ENCODE measurements at places on chromosomes 4 and X. TPM values are rescaled to one million over a fixed set of nuclear protein-coding genes. Genes with fewer than 3 reads are reported as not detected.

DNA sequence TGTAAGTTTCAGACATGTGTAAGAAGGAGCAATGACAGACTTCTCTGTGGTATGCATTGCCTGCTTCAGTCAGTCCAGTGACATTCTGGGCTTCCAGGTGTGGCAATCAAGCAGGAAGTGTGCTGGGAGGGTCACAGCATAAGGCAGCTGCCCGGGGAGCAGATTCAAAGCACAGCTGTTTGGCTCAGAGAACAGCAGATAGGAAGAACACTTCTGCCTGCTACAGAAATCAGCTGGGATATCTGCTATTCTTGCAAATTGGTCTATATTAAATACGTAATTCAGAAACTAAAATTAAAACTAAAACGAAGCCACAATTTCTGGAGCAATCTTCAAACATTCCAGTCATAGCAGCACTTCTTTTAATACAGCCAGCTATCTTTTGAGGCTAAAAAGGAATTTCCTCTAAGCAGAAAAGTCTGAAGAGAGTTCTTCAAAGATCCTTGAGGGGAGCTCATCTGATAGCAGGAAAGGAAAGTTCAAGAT is 47.5 kb upstream of the GALNT7 start:
- peak; percentile 62 for DNase-seq

DNA sequence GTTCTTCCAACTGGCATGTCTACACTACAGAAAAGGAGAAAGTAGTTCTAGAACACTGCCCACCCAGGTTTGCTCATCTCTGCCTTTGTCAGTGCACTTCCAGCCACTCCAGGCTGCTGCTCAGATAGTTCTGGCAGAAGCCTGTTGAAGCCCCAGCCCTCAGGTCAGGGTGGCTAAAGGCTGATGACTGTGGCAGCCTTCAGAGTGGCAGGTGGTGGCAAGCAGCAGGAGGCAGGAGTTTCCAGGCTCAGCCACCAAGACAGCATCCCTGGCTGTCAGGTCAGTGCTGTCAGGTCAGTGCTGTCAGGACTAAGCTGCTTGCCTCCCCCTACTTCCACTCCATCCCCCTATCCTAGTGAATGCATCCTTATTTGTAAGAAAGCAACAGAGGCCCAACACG is 100.4 kb downstream of the MAMLD1 start:
- no peak for DNase-seq

DNA sequence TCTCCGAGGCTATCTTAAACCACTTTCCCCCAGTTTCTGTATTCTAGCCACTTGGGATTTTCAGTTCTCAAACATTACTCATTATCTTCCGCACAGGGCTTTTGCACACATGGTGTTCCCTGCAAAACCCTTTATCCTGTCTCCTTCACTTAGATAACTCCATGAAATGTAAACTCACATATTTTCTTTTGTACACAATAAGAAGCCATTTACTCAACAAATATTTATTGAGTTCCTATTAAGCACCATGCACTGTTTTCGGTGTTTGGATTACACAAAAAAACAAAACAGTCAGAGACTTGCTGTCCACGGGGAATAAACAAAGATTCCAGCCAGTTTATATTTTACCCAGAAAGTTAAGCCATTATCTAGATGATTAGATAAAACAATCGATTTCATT is 42.5 kb upstream of the UNC5C start:
- no peak for DNase-seq

- DNase-seq: no peak
These were observed 8.1 kb downstream of the EPGN start for GRCh38 chr4:74316397-74316796.

DNA sequence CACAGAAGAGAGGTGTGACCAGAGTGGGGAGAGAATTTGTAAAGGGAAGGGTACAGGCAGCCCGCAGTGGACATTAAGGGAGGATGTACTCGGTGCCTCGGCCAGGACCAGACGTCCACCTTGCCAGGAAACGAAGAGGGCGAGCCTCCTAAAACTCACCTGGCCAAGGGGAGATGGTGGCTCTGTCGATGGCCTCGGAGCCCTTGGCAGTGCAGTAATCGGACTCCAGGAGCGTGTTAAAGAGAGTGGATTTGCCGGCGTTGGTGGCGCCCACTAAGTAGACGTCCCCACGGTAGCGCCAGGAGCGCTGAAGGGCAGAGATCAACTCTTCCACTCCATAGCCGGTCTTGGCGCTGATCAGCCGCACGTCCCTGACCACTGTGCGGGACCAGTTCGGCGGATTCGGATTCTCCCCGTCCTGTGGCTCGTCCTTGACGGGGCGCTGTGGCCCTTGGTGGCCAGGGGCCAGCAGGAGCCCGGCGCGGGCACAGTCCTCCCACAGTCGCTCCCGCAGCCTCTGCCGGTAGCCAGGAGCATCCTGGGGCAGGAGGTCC is 1.0 kb downstream of the NOA1 start:
- peak; percentile 14 for DNase-seq

- no peak for DNase-seq
These were observed 3.9 kb upstream of the GLRB start for GRCh38 chr4:157072002-157072401.

DNA sequence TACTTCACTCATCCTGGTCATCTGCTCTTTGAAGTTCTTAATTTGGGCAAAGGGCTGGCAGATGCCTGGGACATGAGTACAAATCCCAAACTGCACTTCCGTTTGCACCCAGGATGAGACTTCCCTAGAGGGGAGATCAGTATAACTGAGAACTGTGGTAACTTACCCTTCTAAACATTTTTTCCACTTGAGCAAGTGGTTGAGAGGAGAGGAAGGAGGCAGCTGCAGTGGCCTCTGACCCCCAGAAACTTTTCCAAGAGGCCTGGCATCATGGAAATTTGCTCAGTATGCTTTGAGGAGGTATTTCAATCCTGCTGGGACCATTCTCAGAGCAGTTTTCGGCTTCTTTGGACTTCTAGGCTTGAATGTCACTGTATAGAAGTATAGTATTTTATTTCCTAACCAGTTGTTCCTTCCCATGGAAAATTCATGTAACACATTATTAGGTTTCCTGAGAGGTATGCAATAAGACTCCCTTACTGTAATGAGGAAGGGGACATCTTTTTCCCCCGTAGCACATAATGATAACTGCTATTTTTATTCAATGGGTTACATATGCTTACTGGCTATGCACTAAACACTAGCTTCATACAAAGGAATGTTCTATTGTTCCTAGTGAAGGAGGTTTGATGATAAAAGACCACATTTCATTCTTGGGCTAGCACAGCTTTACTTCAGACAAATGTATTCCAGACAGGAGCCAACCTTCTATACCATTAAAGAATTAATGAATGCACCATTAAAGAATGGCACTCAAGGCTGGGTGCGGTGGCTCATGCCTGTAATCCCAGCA is 129.3 kb downstream of the SHROOM3 start:
- DNase-seq: no peak

DNA sequence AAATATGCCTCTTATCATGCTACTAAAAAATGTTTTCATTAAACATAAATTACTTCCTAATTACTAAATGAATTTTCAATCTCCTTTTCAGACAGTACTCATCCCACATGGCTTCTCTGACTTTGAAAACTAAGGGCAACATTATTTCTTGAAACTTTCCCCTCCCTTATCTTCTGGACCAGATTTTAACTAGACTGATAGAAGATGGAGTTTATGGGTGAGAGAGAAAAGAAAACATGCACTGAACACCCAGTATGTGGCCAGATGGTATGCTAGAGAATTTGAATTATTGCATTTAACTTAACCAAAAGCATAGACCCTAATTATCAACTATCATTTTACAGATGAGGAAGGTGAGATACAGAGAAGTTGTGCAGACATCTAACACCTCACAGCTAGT is 16.8 kb downstream of the CNOT6L start:
- no peak for DNase-seq

DNA sequence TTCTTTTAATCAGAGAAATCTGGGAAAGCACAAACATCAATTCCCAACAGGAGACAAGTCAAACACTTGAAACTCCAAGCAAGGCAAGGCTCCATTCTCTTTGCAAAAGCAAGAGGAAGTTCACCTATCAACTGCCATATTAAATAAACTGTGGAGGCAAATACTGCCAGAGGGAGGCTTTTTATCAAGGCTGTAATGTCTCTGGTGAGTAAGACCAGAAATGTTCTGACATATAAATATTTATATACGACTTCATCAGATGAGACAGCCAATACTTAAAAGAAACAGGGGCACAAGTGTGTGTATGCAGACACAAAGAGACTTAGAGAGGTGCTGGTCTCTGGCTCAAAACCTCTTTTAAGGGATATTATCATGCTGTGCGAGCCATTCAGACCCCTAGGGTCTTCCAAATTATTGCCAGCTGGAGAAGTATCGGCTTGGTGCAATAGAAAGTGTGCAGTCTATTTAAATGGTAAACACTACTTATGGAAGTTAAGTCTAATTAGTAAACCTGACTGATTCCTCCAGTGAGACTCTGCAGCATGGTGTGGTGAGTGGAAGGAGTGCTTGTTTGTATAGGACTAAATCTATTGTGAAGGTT is 24.4 kb downstream of the DCX start:
- DNase-seq: no peak

DNA sequence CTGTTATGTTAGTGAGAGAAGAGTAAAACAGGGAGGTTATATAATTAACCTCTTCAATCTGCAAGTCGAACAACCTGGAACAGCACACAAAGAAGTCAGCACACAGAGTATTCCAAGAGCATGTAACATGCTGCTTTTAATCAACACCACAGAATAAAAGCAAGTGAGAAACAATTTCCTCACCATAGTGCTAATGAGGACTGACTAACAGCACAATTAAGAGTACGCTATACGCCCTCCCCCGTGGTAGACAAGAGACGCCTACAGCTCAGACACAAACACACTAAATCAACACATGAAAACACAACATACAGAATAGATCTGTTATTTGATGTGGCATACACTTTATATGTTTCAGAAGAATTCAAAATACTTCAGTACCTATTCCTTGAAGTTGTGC is 103.0 kb downstream of the PPP3CA start:
- no peak for DNase-seq

- peak; percentile 94 for DNase-seq
These were observed 488 bp downstream of the SLC25A5 start for GRCh38 chrX:119468551-119469312.

DNA sequence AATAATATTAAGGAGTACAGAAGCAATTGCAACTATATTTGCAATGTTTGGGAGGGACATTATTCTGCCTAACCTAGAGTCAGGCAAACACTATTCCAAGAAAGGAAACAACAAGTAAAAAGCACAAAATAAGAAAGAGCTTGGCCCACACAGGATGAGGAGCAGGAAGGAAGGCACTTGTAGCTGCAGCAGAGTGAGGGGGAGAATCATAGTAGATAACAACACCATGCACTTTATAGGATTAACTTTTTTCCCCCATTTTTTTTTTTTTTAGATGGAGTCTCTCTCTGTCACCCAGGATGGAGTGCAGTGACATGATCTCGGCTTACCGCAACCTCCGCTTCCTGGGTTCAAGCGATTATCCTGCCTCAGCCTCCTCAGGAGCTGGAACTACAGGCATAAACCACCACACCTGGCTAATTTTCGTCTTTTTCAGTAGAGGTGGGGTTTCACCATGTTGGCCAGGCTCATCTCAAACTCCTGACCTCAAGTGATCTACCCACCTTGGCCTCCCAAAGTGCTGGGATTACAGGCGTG is 10.3 kb upstream of the JCHAIN start:
- DNase-seq: no peak

DNA sequence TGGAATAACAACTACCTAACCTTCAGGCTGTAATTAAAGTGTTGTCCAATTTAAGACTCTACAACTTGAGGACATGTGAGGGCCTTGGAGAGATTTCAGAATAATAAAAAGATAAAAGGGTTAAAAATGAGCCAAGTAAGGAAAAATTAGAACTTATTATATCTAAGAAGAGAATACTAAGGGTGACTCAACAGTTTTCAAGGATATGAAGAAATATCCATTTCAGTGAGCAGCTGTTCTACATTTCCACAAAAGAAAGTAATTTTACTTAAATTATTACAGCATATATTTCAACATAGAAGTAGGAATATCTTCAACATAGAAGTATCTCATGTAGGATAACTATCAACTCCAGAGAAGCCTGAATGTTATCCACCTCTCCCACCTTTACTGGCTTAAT is 11.3 kb downstream of the SNX12 start:
- no peak for DNase-seq

DNA sequence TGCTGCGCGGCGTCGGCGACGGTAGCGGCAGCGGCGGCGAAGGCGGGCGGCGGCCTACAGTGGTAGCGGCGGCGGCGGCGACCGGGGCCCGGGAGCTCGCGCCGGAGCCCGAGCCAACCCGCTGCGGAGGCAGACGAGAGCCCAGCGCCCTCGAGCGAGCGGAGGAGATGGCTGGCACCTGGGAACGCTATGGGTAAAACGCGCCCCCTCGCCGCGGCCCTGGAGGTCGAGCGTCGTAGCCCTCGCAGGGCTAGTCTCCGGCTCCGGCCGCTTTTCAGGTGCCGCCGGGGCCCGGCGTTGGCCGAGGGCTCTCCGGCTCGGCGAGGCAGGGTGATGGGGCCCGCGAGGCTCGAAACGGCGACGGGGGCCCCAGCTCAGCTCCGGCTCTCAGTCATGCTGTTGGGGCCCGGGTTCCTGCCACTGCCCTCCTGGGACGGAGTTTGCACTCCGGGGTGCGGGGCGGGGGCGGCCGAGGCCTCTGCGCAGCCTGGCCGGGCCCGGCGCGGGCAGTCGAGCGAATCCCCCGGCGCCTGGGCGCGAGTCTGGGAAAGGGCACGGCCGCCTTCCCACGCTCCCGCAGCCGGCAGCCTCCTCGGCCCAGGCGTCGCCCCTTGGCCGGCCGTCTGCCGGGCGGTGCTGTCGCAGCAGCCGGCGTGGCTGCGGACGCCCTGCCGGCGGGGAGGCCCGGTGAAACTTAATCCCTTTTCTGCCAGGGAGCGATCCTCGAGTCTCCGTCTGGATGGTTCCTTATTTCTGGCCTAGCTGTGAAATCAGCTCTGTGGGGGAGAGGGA is 768 bp downstream of the MID2 start:
- DNase-seq: peak; percentile 1

DNA sequence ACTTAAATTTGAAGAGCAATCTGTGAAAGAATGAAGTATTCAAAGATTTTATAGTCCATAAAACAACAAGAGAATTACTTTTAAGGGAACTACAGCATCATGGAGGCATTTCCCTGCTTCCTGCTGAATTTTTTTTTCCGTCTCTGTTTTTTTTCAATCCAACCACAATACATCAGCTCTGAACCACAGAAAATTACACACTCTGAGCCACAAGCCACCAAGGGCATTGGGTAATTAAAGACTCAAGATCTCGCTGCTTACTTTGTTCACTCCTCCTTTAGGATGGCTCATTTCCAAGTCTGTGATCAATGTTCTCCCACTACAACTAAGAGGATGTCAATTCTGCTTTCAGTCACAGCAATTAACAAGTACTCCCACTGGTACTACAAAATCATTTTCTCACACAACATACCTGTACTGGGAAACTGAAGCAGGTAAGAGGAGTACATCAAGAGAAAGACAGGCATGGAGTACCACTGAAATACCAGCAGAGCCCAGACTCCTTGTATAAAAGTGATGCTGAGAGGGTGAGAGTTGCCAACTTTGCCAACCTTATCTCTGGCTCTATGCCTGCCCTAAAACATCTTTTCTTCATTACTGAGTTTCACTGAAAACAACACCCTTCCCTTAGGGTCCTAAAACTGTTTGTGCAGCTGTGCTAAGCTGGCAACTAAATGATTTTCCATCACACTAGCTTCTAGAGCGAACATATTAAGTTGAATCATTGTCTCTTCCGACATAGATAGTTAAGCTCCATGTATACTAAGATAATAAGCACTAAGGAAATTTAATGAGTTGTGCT is 105.8 kb upstream of the MAGEB18 start:
- no peak for DNase-seq

Gene ARX
- total RNA-seq: not detected

Gene DHX15
- total RNA-seq: 179 TPM

Gene LRPAP1
- total RNA-seq: 75.5 TPM

Gene FGD1
- 0.07 TPM for total RNA-seq

Gene GPR82
- not detected for total RNA-seq

Gene GPM6B
- not detected for total RNA-seq

Gene KLHL34
- not detected for total RNA-seq

Gene CXorf58
- not detected for total RNA-seq

Gene FGF13
- 53.2 TPM for total RNA-seq

Measured in K562 (cell line).